ENCODE measurements at places on chromosomes 16 and 17. TPM values are rescaled to one million over a fixed set of nuclear protein-coding genes. Genes with fewer than 3 reads are reported as not detected.

The SMPD3 gene
- not detected for total RNA-seq

DNA sequence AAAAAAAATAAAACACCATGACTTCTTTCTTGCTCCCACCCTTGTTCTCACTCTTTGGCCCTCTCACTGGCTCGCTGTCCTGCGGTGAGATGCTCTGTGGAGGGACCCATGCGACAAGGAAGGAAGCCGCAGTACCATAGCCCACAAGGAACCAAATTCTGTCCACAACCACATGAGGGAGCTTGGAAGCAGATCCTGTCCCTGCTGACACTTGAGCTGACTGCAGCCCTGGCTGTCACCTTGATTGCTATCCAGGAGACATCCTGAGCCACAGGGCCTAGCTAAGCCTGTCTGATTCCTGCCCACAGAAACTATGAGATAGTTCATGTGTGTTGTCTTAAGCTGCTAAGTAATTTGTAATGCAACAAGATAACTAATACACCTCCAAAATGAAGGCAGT lies 4.8 kb upstream of the MT2A start:
- no peak for DNase-seq

DNA sequence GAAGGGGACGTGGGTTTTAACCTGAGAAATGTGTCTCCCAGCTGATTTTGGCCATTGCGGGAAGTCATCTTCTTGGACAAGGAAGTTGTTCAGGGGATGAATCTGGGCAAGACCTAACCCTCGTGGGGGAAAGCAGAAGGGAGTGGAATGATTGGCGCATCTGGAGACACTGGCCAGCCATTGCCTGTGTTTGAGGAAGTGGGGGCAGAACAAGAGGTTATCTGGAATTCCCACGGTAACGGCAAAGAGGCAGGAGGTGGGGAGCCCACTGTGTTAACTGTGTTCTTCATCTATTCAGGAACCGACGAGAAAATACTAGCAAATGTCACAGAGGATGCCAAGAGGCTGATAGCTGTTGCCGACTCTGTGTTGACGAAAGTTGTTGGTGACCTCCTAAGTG lies 66.9 kb downstream of the RNF213 start:
- no peak for DNase-seq

GRCh38 chr17:74082886-74083285 lies 120.6 kb upstream of the RPL38 start:
- DNase-seq, result no peak

GRCh38 chr17:81572563-81573168 lies 20.5 kb upstream of the FAAP100 start:
- no peak for DNase-seq

- DNase-seq, result no peak
These were observed 35.0 kb upstream of the ICAM2 start for GRCh38 chr17:64055183-64056142.

All from HT1080 (cell line).